ENCODE measurements at places on chromosomes 3 and 15. TPM values are rescaled to one million over a fixed set of nuclear protein-coding genes. Genes with fewer than 3 reads are reported as not detected.

Gene SLC33A1
- 17.0 TPM for total RNA-seq

Gene TERC
- total RNA-seq: 271 TPM

Gene PTX3
- total RNA-seq: 93.1 TPM

Gene CD86
- total RNA-seq: 11.2 TPM

Gene P2RY1
- total RNA-seq: 14.3 TPM

Gene CPNE9
- not detected for total RNA-seq

Gene CHDH
- total RNA-seq: 2.2 TPM

Gene GPR160
- 10.4 TPM for total RNA-seq

Gene PLSCR5
- total RNA-seq: not detected

Gene RYK
- 88.3 TPM for total RNA-seq

Gene OCA2
- 1.1 TPM for total RNA-seq

Gene ARL14
- total RNA-seq: 1.5 TPM

Gene BOC
- total RNA-seq: 22.2 TPM

Gene GFM1
- 56.3 TPM for total RNA-seq

Gene EPHA3
- total RNA-seq: 5.6 TPM

Gene TGM5
- total RNA-seq: 1.0 TPM

Gene ZDHHC23
- 2.4 TPM for total RNA-seq

Gene SPINK8
- total RNA-seq: not detected

Gene C3orf70
- total RNA-seq: 2.4 TPM

Gene GOLGA8N
- 12.4 TPM for total RNA-seq

All from subcutaneous adipose tissue (tissue), 4 donors.